ENCODE measurements at places on chromosomes 2 and 18.

DNA sequence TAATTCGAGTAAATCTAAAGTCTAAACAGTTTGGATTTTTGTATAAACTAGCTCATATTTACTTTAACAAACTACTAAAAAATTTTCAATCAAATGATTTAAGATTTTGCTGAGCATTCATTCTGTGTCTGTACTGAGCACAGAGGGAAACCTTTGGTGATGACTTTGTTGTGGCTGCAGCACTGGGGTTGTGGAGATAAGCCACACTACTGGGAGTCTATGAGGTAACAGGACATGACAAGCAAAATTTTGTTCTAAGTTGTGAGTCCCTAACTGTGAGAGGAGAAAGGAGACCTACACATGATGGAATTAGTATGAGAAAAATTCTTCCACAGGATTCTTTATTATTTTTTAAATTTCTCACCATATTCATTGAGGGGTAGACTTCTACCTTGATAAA lies 933.7 kb upstream of the LRATD1 start:
- no peak for DNase-seq

GRCh38 chr18:61772293-61772848 lies 120.4 kb downstream of the RNF152 start:
- no peak for DNase-seq

DNA sequence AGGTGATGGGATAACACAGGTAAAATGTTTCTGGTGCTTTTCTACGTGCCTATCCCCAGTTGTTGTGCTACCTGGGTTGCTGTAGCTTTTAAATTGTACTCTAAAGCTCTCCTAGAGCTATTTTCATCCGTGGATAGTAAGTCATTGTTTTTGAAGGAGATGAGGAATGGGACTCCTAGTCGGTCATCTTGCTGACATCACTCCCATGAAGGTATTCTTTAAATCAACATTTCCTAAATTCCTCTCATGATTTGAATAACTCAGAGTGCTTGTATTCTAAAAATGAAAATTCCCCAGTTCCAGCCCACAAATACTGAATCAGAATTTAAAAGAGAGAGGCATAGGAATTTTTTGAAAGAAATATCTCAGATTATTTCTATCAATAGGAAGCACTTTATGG lies 44.3 kb downstream of the CCDC148 start:
- DNase-seq = peak; percentile 75

DNA sequence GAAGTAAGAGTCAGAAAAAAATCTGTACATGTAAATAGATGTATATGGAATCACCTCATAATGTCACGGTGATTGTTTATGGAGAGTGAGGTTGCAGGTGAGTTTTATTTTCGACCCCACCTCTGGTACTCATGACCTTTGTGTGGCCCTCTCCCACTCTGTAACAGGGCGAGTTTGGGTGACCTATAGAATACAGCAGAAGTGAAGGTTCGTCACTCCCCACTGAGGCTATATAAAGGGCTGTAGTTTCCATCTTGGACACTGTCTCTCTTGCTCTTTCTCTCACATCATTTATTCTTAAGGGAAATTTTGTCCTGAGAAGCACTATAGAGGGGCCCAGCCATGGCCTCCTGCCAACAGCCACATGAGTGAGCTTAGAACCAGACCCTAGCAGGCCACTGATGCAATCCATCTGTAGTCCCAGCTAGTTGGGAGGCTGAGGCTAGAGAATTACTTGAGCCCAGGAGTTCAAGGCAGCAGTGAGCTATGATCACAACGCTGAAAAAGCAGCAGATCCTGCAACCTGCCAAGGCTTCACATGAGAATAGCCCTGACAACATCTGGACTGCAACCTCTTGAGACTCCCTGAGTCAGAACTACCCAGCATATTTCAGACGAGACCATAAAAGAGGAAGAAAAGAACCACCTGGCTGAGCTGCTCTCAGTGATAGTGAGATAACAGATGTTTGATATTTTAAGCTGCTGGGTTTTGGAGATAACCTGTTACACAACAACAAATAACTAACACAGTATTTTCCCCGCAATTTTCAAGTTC lies 74.3 kb upstream of the SLC1A4 start:
- peak; percentile 9 for DNase-seq

DNA sequence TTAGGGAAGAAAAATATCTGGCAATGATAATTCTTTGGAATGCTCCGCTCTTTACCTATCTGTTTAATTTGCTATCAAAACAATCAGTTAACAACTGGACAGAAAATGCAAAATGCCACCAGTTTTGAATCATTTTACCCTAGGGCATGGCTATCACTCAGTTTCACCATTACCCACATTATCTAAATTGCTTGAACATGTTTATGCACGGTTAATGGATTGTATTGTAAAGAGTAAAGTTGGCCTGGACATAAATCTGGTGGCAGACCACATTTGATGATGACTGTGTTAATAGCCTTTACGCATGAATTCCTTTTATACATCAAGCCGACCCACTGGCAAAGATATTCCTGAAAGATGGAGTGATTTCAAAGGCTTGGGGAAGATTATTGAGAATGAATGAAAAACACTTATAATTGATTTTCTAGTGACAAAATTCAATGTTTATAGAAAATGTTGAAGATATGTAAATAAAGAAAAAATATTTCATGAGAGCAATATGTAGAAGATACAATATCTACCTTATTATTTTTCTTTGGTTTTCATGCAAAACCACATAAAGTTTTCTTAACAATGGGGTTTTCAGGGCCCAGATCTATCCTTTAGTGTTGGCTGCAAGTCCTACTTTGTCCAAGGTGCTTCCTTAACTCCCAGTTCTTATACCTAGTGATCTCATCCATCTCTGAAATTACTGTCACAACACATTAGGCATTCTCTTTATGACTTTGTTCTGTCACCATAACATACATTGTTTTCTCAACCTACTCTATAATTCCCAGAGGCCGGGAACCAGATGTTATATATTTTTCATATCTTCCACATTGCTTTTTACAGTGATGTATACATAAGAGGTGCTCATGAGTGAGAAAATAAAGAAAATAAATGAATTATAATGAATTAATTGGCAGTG lies 265.1 kb downstream of the RIT2 start:
- no peak for DNase-seq

- peak; percentile 2 for DNase-seq
Measured at GRCh38 chr2:226179010-226179409, 620.6 kb downstream of the IRS1 start.

DNA sequence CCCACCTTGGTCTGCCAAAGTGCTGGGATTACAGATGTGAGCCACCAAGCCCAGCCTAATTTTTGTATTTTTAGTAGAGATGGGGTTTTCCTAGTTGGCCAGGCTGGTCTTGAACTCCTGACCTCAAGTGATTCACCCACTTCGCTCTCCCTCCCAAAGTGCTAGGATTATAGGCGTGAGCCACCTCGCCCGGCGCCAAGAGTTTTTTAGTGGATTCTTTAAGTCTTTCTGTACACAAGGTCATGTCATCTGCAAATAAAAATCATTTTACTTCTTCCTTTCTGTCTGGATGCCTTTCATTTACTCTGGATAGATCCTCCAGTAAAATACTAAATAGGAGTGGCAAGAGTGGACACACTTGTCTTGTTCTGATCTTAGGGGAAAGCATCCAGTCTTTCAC lies 61.7 kb downstream of the KCMF1 start:
- peak; percentile 13 for DNase-seq

Data from astrocyte (in vitro differentiated cells and primary cell).